RPMI8226 (cell line): ENCODE measurements at places on chromosomes 7 and 10.

DNA sequence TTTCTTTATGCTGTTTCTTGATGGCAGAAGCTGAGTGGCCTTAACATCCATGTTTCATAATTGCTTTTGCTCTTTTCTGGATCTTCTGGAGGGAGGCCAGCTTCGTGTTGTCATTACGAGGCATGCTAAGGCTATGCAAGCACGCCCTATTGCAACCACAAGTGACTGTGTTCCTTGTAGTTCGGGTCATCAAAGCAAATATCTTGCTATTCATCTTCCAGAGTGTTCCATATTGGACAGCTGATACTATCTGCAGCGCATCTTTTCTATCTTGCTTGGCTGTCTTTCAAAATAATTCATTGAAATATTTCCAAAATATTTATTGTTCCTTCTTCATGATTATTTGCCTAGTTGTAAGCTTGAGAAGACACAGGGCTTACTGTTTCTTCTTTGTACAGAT is 5.0 kb downstream of the EPHB6 start:
- DNase-seq: no peak

GRCh38 chr7:132697003-132697402 is 120.7 kb upstream of the PLXNA4 start:
- no peak for DNase-seq

DNA sequence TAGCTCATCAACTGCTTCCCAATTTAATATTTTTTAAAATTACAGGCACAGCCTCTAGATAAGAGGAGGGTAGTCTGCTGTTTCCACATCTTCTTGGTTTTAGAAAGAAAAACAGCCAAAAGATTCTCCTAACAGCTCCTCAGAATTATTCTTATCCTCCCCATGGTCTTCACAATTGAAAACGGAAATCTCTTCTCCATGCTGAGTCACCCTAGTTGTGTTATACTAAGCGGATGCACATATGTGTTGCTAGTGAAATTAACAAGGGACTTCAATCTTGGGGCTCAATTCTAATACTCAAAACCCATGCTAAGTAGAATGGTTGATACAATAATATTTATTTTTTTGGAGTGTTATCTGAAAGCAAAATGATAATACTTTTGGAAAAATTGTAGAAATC is 71.9 kb upstream of the NPY start:
- no peak for DNase-seq

GRCh38 chr7:122550545-122550944 is 148.4 kb downstream of the RNF133 start:
- no peak for DNase-seq

DNA sequence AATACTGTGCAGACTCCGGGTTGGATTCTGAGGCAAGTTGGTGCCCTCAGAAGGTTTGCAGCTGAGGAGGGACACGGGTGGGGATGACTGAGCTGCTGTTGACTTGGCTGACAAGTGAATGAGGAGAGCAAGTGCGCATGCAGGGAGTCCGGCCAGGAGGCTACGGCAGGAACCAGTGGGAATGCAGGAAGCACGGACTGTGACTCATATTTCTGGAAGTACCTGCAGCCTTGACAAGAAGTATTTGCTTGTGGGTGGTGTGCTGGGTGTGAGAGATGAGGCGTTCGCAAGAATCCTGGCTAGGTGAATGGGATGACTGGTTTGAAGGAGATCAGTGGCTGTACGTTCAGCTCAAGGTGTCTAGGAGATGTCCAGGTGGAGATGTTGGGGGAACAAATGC is 30.8 kb upstream of the FXYD4 start:
- DNase-seq: no peak

- DNase-seq: peak; percentile 74
These were observed 6.9 kb upstream of the CREB3L2 start for GRCh38 chr7:138008588-138009349.

GRCh38 chr10:71549766-71550533 is 153.2 kb downstream of the CDH23 start:
- DNase-seq: no peak

DNA sequence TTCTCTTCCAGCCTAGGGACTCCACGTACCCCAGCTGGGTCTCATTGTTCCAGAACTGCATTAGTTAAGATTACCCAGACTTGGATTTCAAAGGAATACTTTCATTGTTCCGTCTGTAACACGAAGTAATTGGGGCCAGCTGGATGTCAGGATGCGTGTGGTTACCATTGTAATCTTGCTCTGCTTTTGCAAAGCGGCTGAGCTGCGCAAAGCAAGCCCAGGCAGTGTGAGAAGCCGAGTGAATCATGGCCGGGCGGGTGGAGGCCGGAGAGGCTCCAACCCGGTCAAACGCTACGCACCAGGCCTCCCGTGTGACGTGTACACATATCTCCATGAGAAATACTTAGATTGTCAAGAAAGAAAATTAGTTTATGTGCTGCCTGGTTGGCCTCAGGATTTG is 21.0 kb downstream of the LRRC17 start:
- no peak for DNase-seq

GRCh38 chr10:129704786-129705525 is 237.9 kb downstream of the MGMT start:
- DNase-seq: no peak

DNA sequence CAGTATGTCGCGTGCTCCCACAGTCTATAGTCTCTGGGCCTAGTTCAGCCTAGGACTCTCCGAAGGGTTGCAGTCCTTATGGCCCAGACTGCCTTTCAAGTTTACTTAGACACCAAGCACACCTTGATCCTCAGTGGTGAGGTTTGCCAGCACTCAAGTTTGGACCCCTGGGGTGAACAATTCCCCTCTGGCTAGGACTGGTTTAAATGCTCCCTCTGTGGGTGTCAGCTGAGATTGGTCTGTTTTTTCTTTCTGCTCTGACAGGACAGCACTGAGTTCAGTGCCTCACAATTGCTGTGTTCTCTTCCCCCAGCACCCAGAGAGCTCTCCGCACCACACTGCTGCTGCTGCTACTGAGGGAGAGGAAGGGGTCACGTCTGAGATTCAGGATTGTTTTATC is 31.9 kb upstream of the AGR3 start:
- DNase-seq: no peak

- no peak for DNase-seq
These were observed 330.0 kb downstream of the BBS9 start for GRCh38 chr7:33459340-33459751.

DNA sequence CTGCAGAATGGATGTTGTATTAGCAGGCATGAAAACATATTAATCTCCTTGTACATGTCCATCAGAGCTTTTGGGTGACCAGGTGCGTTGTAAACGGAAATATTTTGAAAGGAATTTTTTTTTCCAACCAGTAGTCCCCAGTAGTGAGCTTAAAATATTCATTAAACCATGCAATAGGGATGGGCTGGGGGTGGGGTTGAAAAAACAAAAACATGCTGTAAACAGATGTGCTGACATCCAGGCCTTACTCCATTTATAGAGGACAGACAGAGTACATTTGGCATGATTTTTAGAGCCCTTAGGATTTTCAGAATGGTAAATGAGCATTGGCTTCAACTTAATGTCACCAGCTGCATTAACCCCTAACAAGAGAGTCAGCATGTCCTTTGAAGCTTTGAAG is 50.2 kb downstream of the PTPN12 start:
- no peak for DNase-seq

DNA sequence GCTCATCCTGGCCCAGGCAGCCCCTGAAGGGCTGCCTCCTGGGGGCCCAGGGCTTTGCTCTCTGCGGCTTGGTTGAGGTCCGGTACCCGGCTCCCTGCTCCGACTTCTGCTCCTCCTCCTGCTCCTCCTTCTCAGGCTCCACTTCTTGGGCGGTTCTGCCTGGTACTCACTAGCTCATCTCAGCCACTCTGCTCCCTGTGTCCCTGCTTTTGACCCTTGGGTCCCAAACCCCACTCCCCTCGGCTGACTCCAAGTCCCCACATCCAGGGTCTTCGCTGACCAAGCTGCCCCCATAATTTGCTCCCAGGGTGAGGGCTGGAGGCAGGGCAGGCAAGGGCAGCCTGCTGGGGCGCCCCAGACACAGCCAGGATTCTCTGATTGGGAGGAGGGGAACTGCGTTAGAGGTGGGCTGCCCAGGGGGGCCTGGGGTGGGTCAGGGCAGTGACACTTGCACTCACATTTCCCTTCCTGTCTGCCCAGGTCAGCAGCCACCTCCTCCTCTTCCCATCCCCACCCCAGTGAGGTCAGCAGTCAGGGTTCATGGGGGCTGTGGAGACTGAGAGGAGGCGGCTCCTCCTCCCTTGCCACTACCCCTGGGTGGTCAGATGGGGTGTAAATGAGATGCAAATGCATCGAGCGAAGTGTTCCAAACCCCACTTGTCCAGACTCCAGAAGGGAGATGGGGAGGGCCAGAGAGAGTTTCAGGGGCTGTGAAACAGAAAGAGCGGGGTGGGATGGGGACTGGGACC is 2.2 kb downstream of the SMARCD3 start:
- no peak for DNase-seq

- DNase-seq: no peak
These were observed 55.2 kb upstream of the EZH2 start for GRCh38 chr7:148939128-148939755.

DNA sequence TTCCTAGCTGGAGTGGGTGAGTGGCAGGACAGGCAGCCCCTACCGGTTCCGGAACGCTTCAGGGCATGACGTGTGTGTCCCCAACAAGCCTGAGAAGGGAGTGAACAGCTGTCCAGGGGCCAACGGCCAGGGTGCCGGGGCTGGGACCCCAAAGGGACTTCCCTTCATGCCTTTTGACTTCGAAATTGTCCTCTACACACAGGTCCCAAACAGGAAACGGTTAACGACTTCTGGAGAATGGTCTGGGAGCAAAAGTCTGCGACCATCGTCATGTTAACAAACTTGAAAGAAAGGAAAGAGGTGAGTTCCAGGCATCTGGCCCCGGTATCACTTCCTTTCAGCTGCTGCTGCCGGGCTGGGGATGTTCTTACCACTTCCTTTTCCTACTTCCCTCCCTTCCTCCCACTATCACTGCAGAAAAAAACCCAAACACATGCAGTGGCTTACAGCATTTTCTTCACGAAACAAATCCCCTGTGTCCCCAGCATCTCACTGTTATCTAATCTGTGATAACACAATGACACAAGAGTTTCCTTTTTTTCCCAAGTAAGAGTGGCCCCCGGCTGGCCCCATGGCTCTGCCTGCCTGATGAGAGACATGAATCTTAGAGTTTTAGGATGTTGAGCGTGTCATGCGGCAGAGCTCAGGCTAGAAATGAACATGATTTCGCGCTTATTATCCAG is 63.2 kb downstream of the MKI67 start:
- no peak for DNase-seq

DNA sequence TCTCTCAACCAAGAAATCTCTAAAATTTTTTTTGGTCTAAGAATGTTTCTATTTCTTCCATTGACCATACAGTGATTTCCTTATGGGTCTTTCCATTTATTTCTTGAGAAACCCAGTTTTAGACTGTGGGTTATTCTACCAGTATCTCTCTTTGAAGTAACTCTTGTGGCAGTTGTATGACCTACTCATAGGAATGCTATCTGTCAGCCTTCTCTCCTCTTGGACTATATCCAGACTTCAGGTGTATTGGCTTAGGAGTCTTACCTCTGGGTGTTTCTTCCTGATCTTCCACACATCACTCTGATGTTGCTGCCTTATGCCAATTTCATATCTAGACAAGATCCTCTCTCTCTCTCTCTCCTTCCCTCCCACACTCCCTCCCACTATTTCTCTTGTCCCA is 178.1 kb downstream of the BMPER start:
- DNase-seq: no peak

DNA sequence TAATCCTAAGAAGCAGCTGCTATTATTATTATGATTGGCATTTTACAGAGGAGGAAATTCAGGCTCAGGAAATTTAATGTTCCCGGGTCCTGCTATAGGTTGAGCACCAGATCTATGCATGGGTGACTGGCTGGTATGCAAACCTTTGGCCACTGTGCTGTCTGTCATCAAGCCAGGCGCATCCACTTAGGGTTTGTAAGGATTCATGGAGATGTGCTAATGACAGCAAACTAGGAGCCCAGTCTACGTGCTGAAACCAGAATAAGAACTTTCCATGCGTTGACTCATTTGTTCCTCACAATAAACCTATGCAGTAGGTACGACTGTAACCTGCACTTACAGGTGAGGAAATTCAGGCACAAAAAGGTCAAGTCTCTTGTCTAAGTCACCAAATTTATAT is 64.5 kb upstream of the ZMIZ1 start:
- no peak for DNase-seq

GRCh38 chr10:104255311-104255981 is 754 bp downstream of the GSTO1 start:
- DNase-seq: peak; percentile 17

DNA sequence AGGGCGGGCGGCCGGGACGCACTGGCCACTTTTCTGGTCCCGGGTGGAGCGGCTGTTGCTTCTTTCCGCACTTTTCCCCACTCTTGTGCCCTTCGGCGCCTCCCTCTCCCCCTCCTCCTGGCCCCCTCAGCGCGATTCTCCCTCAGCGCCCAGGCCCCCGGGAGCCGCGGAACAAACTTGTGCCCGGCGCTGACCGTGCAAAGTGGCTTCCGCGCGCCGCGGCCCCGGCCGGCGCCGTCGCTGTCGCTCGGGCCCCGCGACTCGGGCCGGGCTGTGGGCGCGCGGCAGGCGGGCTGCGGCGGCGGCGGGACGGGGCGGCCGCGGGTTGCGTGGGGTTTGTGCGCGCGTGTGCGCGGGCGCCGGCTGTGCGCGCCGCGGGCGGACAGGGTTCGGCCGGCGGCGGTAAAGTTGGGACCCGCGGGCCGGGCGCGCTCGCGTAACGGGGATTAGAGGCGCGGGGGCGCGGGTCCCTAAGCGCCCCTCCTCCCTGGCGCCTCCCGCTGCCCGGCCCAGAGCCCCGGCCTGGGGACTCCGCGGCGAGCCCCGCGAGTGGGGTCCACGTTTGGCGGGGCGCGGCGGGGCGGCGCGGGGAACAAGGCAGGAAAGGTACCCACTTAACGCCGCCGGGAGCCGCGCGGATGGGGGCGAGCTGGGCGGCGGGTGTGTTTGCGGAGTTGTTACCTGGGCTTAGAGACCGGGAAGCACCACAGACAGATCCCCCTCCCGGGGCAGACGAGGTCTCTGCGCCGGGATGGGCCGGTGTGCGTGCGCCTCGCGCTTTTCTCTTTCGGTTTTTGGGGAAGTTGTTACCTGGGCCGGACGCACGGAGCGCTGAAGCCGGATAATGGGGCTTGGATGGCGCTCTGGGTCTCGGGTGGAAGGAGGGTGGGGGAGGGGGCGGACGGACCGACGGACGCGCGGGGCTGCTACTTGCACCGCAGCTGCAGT is 860 bp downstream of the ZEB1 start:
- peak; percentile 82 for DNase-seq

GRCh38 chr7:137820677-137821420 is 25.9 kb downstream of the DGKI start:
- DNase-seq: no peak

DNA sequence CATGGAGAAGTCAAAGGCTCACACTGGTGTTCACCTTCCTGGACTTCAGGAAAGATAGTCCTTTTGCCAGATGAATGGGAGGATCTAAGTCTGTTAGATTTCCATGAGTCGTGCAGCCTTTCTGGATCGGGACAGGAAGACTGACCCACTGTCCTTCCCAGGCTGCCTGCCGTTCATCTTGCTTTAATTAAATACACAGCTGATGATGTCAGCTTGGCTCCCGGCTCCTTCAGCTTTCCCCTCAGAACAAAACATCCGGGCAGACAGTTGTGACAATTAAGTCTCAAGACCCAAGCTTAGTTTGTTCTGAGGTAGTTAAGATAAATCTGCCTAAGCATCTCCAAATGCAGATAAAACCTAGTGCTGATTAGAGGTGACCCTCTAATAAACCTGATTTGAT is 58.6 kb downstream of the AUTS2 start:
- no peak for DNase-seq

GRCh38 chr10:11262494-11263345 is 245.0 kb downstream of the CELF2 start:
- DNase-seq: no peak
